ENCODE measurements at places on chromosomes 2 and 18.

DNA sequence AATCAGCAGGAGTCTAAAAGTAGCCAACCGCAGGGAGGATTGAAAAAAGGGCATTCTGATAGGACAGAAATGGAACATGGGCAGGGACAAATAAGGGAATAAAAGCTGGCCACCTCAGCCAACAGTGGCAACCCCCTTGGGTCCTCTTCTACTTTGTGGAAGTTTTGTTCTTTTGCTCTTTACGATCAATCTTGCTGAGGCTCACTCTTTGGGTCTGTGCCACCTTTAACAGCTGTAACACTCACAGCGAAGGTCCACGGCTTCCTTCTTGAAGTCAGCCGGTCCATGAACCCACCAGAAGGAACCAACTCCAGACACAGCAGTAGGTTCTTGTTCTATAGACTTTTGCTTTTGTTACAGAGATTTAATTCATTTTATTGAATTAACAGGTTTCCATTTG is 285.4 kb upstream of the CDH20 start:
- DNase-seq = no peak

DNA sequence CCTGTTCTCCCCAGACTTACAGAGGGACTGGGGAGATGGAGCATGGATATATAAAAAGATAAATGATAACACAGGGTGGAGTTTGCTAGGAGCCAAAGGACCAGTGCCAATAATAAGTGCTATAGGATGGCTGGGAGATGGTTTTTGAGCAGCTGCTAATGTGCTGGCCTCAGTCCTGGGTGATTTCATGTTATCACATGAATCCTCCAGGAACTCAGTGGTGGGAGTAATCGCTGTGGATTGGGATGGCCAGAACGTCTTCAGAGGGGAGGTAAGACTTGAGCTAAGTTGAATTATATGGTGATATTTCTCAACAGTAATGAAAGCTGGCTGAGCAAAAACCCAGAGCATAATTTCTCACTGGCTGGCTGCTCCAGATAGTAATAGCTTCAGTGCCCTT is 441.4 kb downstream of the SLC4A3 start:
- no peak for DNase-seq

GRCh38 chr18:12423820-12424219 is 16.1 kb downstream of the PRELID3A start:
- DNase-seq = no peak

- DNase-seq = no peak
These were observed 652.0 kb downstream of the PLCL1 start for GRCh38 chr2:198456418-198456817.

DNA sequence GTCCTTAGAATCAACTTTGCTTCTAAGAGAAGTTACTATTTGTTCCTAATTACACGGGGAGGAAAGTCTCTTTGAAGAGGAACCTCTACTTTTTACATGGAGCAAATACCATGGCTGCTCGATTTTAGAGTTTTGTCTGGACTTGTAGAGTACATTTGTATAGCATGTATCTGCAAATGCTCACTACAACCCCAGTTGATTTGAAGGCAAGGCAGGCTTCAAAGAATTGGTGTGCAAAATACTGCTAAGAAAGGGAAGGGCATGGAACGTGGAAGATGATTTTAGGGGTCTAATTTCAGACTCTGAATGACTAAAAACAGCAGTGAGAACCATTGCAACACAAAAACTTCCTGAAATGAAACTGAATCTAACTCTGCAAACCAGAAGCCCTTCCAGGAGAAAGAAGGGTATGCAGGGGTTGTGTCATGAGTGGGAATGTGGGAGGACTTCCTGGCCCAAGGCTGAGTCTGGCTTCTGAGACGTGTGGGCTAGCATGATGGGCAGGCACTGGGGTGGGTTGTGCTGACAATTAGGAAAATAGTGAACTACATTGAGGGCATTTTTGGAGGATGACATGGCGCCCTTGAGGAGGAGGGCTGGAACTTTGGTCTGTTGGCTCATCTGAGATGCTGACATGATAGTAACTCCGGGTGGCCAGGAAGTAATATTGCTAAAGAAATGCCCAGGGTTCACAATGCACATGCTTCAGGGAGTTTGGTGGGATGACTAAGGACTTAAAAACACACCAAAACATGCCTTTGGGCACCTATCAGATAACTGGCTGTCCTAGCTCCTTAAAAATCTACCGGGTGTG is 18.9 kb upstream of the IL1R2 start:
- no peak for DNase-seq

DNA sequence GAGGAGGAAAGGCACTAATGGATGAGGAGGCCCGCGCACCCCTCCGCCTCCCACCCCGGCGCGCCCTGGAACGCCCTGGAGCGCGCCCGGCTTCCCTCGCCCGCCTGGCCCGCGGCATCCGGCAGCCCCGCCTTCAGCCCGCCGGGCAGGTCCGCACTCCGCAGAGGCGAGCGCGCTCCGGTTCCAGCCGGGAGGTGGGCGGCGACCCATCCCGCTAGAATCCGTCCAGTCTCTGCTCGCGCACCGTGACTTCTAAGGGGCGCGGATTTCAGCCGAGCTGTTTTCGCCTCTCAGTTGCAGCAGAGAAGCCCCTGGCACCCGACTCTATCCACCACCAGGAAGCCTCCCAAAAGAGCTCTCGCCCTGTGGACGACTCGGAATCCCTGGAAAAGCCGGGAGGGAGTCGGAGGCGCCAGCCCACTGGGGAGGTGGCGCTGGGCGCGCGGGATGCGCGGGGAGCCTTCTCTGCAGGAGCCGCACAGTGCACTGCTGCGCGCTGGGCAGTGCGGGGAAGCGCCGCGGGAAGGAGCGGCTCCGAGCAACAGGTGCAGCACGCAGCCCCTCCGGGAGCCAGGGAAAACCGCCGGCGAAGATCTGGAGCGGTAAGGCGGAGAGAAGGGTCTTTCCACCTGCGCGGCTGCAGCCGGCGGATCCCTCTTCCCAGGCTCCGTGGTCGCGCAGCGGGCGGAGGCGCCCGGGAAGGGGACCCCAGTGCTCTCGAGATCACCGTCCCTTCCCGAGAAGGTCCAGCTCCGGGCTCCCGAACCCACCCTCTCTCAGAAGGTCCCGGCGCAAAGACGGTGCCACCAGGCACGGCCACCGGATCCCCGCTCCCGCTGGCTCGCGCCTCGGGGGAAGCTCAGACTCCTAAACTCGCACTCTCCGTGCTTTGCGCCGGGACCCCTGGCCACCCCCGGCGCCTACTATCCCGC is at the start of gene GALR1:
GALR1 (plus strand) TSS at position 280 of the 932 bp plus-strand sequence. CDS start 701 bp downstream, outside the sequence.
- no peak for DNase-seq

DNA sequence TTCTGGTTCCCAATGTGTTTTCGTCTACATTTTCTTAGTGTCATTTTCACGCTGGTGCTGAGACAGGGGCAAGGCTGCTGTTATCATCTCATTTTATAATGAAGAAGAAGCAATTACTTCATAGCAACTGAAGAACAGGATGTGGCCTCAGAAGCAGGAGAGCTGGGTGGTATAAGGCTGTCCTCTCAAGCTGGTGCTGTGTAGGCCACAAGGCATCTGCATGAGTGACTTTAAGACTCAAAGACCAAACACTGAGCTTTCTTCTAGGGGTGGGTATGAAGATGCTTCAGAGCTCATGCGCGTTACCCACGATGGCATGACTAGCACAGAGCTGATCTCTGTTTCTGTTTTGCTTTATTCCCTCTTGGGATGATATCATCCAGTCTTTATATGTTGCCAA is 7.3 kb downstream of the IL36G start:
- no peak for DNase-seq

- DNase-seq = no peak
These were observed 652.2 kb downstream of the LRRTM4 start for GRCh38 chr2:76870011-76870410.

- no peak for DNase-seq
These were observed 83.1 kb downstream of the EFEMP1 start for GRCh38 chr2:55840460-55840859.

DNA sequence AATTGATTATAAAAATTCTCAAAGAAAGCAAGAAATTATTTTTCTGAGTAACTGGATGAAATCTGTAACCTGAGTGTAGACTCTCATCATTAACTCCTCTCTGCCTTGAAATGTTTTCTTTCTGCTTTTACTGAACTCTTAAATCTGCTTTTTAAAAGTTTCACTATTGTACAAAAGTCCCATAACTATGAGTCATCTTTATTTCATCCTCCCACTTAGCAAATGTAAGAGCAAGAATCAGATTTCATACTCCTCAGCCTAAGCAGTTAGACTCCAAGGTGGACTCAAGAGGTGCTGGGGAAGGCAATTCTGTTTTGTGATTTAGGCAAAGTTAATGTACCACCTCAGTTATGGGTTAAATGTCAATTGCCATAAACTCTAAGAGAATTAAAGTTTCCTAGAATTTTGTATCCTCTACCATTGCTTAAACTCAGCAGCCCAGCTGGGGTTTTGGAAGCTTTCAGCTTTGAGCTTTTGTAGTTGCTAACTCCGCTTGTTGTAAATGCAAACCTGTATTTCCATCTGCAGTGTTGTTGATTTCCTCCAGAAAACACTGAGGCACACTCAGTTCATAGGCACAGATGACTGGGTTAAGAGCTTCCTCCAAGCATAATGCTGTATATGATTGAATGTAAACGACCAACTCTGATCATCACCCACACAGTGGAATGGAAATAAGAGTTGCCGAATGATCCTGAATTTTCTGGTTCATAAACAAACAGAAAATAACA is 268.8 kb downstream of the ARHGAP15 start:
- DNase-seq = peak; percentile 21

GRCh38 chr2:191056228-191056627 is 42.3 kb upstream of the STAT1 start:
- DNase-seq = no peak
